ENCODE measurements at places on chromosomes 6 and 20.

DNA sequence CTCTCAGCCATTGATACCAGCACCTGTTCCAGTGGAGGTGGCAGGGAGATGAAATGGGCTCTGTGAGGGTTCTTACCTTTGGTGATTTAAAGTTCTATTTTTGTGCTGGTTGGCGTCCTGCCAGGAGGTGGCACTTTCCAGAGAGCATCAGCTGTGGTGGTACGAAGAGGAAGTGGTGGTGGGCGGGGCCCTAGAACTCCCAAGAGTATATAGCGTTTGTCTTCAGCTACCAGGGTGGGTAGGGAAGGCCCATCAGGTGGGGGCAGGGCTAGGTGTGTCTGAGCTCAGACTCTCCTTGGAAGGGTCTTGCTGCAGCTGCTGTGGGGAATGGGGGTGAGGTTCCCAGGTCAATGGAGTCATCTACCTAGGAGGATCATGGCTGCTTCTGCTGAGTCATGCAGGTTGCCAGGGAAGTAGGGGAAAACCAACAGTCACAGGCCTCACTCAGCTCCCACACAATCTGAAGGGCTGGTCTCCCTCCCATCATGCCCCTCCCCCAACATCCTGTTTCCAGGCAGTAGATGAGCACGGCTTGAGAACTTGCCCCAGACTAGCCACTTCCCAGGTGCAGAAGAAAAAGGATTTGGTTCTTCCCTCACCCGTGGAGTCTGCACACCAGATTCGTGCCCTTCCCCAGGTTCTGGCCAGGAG lies 46.6 kb downstream of the MOXD1 start:
- peak; percentile 43 for DNase-seq

GRCh38 chr6:146361128-146361924 lies 182.3 kb upstream of the RAB32 start:
- no peak for DNase-seq

- DNase-seq: no peak
Observed at GRCh38 chr20:47049771-47050170, 155.1 kb downstream of the EYA2 start.

GRCh38 chr6:86010915-86011786 lies 368.5 kb upstream of the SYNCRIP start:
- no peak for DNase-seq

DNA sequence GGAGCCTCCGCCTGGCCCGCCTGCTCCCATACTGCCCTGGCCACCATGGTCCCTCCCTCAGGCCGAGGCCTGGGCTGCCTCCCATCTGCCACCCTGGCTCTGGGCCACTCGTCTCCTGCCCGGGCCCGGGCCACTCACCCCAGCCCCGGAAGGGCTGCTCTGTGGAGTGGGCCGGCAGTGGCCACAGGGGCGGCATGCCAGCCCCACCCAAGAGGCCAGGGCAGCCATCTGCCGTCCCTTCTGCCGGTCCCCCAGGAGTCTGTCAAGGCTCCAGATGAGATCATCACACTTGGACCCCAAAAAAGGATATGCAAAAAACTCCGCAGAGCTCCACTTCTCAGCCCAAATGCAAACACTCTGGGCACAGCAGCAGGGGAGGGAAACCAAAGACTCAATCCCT lies 23.8 kb upstream of the TLDC2 start:
- DNase-seq: no peak

GRCh38 chr20:17904027-17904426 lies 64.6 kb downstream of the SNX5 start:
- DNase-seq: peak; percentile 41

- no peak for DNase-seq
Observed at GRCh38 chr6:47286301-47286700, 23.4 kb downstream of the TNFRSF21 start.

DNA sequence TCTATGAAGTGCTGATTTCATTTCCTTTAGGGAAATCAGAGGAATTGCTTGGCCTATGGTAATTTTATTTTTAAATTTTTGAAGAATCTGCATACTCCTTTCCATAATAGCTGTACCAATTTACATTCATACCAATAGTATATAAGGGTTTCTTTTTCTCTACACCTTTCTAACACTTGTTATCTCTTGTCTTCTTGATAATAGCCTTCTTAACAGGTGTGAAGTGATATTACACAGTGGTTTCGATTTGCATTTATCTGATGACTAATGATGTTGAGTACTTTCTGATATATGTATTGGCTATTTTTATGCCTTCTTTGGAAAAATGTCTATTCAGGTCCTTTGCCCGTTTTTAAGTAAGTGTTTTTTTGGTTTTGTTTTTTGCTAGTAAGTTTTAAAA lies 40.8 kb downstream of the SMAP1 start:
- DNase-seq: no peak

DNA sequence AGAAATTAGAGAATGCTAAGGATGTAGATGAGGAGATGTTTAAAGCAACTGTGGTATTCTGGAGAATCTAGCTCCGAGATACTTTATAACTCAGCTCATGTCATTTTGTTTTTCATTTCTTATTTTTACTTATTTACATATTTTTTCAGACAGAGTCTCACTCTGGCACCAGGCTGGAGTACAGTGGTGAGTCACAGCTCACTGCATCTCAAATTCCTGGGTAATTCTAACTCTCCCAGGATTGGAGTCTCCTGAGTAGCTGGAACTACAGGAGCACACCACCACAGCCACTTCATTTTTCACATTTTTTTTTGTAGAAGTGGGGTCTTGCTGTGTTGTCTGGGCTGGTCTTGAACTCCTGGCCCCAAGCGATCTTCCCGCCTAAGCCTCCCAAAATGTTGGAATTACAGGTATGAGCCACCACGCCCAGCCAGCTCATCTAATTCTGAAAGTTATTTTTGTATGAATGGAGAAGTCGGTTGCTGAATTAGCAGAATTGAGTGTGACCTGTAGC lies 94.3 kb upstream of the FAM8A1 start:
- no peak for DNase-seq

- no peak for DNase-seq
Observed at GRCh38 chr6:21022343-21023107, 488.3 kb downstream of the CDKAL1 start.

DNA sequence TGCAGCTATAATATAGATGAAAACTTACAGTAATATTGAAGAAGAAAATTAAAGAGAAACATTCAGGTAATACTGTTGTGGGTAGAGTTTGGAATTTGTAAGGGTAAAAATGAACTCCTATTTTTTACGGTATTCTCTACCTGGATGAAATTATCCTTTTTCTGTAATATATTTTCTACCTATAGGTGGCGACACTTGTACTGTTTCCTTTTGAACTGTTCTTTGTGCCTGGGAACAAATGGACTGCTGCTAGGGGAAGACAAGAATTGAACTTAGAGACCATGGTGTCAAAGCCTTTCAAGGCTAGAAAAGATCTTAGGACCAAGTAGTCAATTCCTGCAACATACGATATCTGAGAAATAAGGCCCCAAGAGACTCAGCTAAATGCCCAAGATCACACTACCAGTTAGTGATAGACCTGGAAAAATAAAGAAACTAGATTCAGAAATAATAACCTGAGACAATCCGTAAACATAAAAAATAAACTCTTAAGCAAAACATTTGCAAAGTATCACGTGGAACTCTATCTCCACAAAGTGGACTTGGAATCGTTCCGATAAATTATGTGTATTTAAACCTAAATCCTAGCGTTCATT lies 383.8 kb downstream of the TFAP2A start:
- no peak for DNase-seq

- DNase-seq: no peak
Observed at GRCh38 chr20:48373555-48373934, 454.3 kb downstream of the PREX1 start.

DNA sequence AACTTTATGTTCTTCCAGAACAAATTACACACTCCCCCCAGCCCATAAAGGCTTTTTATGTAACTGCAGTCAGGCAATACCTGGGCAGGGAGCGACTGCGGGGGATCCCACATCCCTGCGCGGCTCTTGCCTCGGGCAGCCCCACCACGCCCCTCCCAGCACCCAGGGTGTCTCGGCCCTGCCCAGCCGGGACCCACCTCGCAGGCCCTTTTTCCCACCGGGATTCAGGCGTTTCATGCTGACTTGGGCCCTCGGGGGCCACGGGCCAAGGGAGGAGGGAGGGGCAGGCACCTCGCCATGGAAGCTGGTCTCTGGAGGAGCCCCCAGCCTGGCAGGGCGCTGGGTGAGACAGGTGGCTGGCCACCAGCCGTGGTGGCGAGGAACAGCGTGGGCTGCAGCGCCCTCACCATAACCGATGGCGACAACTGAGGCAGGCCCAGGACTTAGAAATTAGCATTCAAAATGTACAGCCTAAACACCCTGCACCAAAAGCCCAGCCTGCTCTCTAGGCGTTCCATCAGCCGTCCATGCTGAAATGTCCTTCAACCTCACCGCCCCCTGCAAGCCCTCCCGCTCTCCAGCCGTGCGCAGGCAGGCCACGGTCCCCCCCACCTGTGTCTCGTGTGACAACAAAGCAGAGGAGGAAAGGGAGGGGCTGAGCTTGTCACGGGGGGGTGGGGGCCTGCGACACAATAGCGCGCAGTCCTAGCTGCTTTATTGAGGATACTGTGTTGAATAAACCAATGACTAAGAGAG lies 15.1 kb upstream of the FOXC1 start:
- no peak for DNase-seq

GRCh38 chr6:87407561-87407900 lies 241 bp upstream of the CFAP206 start:
- no peak for DNase-seq

GRCh38 chr6:1110164-1110563 lies 201.7 kb upstream of the FOXQ1 start:
- no peak for DNase-seq

DNA sequence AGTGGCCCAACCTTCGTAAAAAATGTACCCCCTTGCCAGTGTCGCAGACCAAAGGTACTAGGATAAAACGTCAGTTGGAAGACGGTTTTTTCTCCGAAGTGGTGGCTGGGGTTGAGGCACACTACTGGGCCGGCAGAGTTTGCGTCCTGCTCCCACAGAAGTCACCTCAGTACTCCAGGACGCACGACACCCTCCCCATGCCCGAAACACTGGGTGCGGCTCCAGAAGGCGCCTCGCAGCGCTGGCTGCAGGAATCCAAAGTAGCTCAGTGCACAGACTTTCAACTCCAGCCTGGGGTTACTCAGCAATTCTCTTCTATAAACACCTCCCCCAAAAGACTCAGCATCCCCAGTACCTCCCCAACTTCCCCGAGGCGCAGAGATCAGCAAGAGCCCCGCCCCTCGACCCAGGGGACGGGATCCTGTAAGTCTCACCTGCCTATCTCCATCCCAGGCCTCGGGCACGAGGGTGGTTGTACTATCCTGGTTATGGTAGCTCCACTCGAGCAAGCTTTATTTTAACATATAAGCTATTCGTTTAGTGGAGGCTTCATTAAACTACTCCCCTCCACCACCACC lies 88.2 kb downstream of the ZFP64 start:
- peak; percentile 35 for DNase-seq

DNA sequence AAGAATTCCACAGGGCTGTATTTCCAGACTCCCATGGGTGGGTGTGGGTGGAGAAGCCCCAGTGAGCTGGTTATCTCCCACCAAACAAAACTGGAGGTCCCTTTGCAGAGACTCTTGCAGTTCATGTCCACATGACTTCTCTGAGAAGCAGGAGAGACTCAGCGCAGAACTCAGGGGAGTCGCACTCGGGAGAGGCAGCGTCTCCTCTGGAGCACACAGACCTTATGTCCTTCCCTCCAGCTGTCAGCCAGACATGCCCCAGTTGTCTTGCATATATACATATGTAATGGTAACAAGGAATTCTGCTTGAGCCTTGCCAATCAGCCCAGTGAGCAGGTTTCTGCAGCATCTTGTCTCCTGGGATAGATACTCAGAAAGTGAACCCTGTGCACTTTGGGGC lies 23.8 kb downstream of the MYT1 start:
- no peak for DNase-seq

GRCh38 chr20:58556961-58557360 lies 41.8 kb upstream of the APCDD1L start:
- DNase-seq: no peak

Measured in activated CD4-positive, alpha-beta memory T cell treated with anti-CD3 and anti-CD28 coated beads for 36 hours (primary cell).